Activated CD4-positive, alpha-beta memory T cell treated with anti-CD3 and anti-CD28 coated beads for 36 hours (primary cell): ENCODE measurements at places on chromosomes 11 and 22. TPM values are rescaled to one million over a fixed set of nuclear protein-coding genes. Genes with fewer than 3 reads are reported as not detected.

The RNH1 gene
- 127 TPM for total RNA-seq

DNA sequence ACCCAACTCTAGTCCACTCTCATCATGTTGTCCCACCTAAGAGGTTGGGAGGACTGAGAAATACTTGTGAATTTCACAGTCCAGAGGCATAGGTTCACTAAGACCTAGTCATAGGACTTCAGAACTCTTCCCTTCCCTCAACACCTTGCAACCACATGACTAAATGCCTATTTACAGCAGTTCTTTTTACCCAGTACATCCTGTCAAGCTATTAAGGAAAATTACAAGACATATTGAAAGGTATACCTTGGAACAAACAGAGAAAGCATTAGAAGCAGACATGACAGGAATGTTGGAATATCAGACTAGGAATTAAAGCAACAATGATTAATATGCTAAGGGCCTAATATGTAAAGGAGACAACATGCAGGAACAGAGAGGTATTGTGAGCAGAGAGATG is 563.8 kb upstream of the LRRC4C start:
- no peaks in the 10 kb centered on the region for H3K36me3 ChIP-seq
- DNase-seq, result no peak
- H3K4me1 ChIP-seq, result no peaks in the 10 kb centered on the region
- H3K27me3 ChIP-seq, result no peaks in the 10 kb centered on the region
- H3K4me3 ChIP-seq, result no peak overlapping the region

DNA sequence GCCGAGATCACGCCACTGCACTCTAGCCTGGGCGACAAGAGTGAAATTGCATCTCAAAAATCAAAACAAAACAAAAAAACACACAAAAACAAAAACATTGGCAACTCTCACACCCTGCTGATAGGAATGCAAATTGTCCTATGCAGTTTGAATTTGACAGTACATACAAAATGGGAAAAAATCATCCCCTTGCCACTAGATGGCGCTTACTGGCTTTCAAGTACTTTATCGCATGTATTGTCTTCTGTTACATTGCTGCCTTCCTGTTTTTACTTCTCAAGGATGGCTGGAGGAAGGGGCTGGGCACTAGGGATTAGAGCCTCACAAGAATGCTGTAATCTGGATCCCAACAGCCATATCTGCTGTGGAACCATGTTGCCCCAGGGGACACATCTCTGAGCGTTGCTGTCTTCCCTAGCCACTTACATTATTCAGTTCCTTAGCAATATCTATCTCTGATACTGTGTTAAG is 59.4 kb upstream of the A4GALT start:
- H3K27me3 ChIP-seq, result no peaks in the 10 kb centered on the region
- H3K27ac ChIP-seq, result no peak overlapping the region
- H3K4me3 ChIP-seq, result no peak overlapping the region
- peak; percentile 20 for DNase-seq

DNA sequence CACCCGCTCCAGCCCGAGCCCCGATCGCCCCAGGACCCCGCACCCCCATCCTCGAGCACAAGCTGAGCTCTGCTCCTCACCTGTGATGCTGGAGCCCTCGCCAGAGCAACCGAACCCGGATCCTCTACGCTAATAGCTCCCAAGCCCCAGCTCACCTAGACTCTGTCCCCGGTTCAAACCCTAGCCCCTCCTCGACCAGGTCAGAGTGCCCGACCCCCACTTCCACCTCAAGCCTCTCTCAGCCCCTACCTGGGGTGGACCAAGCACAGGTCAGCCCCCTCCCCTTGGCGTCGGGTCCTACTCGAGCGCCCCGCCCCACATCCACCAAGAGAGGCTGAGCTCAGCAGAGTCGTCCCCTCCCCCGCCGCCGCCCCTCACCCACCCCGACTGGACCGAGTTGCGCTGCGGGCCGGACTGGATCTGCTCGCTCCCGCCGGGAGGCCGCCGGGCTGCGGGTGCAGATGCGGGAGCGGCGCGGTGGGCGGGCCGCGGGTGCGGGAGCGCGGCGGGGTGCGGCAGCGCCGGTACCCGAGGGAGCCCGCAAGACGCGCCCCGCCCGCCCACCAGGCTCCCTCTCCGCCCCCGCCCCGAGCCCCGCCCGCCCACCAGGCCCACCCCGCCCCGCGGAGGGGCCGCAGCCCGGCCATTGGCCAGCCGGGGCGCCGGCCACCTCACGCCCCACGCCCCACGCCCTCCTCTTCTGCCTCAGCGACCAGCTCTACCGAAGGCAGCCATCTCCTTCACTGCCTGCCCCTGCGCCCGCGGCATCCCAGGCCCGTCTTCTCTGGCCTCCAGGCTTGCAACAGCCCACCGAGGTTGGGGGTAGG is 577 bp upstream of the DKK3 start:
- H3K4me3 ChIP-seq, result peak overlapping the region; percentile 48
- peaks cover 15% of the 10 kb centered on the region for H3K4me1 ChIP-seq
- H3K27ac ChIP-seq, result no peak overlapping the region
- no peak for DNase-seq
- no peaks in the 10 kb centered on the region for H3K36me3 ChIP-seq
- peaks cover 65% of the 10 kb centered on the region for H3K27me3 ChIP-seq

GRCh38 chr11:72781313-72782080 is 12.3 kb downstream of the STARD10 start:
- peak overlapping the region; percentile 69 for H3K4me3 ChIP-seq
- peak; percentile 61 for DNase-seq
- H3K4me1 ChIP-seq, result peaks cover 25% of the 10 kb centered on the region
- H3K36me3 ChIP-seq, result no peaks in the 10 kb centered on the region

GRCh38 chr11:70064008-70064725 is 13.9 kb upstream of the ANO1 start:
- H3K4me3 ChIP-seq, result no peak overlapping the region
- DNase-seq, result no peak
- H3K36me3 ChIP-seq, result no peaks in the 10 kb centered on the region
- no peak overlapping the region for H3K27ac ChIP-seq
- no peaks in the 10 kb centered on the region for H3K4me1 ChIP-seq
- peaks cover 22% of the 10 kb centered on the region for H3K27me3 ChIP-seq
